D341Med (cell line): ENCODE measurements at places on chromosomes 4 and X.

- no peak for DNase-seq
Observed at GRCh38 chr4:80814266-80814665, 216.2 kb upstream of the BMP3 start.

DNA sequence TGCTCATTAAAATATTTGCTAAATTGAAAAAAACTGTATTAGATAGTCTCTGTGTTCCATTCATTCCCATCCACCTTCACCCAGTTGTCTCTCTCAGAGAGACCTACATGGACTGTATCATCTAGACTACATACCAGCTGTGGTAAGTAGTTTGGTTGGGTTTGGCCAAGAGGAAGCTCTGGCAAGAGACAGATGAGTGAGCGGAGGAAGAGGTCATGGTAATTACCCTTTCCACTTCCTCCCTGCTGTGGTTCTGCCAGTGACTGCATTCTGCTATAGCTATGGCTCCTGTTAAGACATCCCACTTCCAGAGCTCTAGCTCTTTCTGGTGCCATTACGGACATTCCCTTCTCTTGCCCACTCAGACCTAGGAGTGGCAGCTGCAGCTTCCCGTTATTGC is 239.0 kb upstream of the MID1 start:
- no peak for DNase-seq

DNA sequence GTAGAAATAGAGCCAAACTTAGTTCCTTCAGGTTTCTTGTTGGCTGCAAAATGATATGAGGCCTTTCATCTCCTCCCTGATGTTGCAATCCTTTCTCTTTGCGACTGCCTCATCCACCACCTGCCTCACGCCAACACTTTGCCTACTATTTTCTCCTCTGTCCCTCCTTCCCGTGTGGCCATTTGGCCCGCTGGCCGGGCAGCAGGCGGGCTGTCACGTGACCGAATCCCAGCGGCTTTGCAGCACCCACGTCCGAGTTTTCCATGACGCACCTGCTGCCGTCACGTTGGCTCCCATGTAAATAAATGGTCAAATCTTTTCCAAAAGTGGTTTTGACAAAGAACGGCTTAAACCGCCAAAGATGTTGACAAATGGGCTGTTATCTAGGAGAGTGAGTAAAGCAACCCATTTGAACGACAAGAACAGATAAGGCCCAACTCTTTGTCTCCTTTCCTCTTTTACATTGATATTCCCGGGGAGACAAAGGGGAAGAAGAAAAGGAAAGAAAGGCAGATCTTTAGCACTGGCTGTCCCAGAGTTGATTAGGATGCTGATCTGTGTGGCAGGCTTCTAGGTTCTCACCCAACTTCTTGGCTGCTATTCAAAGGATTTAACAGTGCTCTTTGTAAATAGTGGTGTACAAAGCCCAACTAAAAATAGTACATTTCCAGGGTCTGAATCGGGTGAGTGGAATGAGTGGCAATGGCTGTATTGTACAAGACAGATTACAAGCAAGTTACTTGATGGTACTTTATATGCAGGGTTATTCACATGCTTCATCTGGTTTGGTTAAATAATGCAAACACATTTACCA is 174.2 kb upstream of the JADE1 start:
- no peak for DNase-seq

DNA sequence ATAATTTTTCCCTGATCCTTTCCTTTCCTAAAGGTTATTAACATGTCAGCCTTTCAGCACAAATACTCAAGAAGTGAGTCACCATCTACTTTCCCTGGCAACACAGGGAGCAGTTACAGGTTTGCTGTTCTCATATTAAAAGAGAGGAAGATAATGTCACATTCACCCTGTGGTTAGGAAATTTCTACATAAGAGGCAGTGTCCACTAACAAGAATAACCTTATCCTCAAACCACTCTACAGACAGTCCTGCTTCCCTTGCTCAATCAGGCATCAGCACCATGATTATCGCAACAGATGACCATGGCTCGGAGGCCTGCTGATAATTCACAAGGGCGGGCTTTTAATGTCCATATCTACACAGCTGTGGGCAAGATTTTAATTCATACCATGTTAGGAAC is 30.9 kb downstream of the RNF150 start:
- DNase-seq = no peak

GRCh38 chrX:141662781-141663180 is 35.8 kb downstream of the SPANXD start:
- DNase-seq = no peak

GRCh38 chr4:7862561-7863192 is 77.0 kb downstream of the AFAP1 start:
- DNase-seq = no peak

DNA sequence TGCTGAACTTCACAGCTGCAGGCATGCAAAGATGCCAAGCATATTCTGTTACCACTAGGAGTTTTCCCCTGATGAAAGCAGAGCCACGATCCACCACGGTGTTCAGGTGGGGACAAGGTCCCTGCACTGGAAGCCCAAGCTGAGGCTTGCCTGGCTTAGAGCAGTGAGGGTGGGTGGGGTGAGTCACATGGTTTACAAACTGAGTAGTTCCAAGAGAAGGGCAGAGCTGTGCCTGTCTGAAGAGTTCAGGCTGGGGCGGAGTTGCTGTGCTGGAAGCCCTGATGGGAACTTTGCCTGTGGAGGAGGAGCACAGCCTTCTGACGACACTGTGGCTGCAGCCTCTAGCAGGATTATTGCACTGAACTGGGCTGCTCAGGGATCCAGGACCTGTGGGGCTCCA is 45.5 kb downstream of the FAM9B start:
- no peak for DNase-seq

GRCh38 chr4:69714086-69714485 is 46.3 kb downstream of the SULT1B1 start:
- no peak for DNase-seq

DNA sequence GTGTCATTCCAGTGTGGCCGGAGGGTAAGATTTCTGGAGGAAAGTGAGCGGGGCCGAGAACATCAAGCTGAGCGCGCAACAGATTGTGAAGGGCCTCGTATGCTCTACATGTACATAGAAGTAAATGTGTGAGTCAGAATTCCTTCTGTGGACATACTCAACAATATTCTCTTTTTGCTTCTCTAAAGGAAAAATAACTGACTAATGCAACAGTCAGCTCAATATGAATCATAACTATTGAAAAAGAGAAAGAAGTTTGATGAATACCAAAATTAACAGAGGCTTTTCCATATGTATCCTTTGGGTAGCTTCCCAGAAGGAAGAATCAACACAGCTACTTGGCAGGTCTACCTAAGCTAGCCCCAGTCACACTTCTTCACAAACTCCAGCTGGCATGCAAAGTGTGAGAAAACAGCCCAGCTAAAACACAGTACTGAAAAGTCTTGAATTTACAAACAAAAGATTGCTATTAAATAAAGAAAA is 87.5 kb upstream of the ZFP42 start:
- DNase-seq = no peak

GRCh38 chr4:52932591-52933470 is 70.7 kb downstream of the RASL11B start:
- no peak for DNase-seq

DNA sequence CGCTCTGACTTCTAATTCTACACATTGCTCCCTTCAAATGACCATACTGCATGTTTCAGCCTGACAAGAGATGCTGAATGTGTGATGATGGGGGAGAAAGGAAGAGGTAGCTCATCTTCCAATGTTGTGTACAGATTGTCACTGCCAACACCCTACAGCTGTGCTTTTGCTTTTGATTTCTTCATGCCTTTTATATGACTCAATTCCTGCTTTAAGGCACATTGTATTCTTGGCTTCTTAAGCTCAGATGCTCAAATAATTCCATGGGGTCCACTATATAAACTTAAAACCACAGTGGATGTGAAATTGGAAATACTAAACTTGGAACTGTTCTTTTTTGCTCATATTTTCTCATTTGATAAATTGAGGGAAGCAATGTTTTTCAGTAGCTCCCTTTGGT is 183.2 kb upstream of the WDFY3 start:
- no peak for DNase-seq

DNA sequence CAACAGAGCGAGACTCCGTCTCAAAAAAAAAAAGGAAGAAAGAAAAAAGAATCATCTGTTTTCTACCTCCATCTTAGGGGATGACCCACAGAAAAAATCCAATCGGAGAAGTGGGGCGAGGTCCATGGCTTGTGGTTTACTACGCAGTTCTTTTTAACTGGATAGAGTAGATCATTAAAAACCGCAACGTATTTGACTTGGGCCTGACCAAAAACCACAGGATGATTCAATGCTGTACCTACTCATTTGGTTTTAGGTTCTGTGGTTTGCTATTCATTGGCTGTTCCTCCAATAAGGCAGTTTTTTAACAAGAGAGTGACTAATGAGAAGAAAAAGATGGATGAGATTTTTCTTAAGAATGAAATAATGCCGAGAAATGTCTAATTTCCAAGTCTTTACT is 83.7 kb downstream of the FREM3 start:
- DNase-seq = no peak

DNA sequence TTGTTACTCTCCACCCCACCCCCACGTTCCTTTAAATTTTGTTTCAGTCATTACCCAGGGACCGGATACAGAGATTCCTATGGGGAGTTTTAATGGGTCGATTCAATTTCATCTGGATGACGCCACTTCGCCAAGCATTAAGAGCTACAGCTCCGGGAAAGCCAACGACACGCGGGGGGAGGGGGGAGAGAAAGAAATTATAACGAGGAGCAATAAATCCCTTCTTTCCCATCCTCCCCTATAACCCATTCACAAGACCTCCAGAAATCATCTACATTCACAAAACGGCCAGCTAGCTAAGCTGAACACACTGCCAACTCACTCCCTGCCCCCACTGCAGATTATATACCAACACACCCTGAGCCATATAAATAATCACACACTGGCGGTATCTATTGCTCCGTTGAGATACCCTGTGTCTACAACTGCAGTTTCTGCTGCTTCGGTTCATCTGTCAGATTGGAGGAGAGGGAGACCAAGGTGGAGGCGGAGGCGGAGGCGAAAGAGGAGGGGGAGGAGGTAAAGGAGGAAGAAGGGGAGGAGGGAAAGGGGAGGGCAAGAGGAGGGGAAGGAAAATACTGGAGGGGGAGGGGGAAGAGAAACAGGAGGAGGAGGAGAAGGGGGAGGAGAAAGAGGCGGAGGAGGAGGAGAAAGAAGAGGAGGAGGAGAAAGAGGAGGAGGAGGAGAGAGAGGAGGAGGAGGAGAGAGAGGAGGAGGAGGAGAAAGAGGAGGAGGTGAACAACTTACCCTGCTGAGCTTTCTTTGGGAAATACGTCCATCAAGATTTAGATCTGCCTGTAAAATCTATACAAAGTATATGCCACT is 113.9 kb upstream of the VAMP7 start:
- peak; percentile 65 for DNase-seq

DNA sequence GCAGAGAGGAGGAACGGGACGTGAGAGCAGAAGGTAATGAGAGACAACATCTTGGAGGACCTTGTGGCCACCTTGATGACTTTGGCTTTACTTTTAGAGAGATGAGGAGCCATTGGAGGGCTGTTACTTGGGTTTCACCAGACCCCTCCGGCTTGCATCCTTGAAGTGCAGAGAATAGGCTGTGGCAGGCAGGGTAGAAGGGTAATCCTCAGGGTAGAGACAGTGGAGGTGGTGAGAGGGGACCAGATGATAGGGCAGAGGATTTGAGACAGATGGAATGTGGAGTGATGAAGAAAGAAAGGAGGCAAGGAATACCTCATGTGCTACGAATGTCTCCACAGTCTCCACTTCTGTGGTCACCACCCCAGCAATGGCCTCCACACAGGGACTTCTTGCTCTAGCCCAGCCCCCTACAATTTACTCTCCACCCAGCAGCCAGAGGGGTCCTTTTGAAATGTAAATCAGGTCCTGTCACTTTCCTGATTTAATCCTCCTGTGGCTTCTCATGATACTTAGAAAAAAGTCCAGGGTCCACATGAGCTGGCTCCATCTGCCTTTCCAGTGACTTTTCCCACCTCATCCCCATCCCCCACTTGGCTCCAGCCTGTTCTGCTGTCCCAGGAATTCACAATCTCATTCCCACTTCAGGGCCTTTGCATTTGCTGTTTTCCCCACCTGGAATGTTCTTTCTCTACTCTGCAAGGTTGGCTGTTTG is 115.0 kb downstream of the PJA1 start:
- no peak for DNase-seq

DNA sequence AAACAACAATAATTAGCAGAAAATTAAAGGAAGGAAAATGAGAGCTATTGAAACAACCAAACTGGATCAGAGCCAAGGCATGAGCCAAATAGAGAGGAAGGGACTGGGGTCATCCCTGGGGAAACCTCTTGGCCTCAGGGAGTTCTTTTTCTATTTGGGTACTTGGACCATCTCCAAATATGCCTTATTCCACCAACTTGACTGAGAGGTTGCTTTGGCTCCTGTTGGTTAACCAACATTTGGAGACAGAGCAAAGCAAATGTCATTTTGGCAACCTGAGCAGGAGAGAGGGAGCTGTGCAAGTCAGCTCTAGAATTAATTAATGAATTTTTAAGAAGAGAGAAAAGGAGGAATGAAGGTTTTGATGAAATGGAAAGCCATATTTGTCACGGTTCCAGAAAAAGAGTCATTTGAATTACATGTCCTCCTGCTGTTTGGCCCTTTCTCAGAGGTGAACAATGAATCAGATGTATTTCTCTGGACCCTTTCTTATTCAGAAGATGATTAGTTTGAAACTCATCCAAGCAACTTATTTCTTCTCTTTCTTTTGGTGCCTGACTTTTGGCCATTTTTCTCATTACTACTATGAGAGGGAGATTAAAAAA is 119.1 kb downstream of the CNKSR2 start:
- no peak for DNase-seq

DNA sequence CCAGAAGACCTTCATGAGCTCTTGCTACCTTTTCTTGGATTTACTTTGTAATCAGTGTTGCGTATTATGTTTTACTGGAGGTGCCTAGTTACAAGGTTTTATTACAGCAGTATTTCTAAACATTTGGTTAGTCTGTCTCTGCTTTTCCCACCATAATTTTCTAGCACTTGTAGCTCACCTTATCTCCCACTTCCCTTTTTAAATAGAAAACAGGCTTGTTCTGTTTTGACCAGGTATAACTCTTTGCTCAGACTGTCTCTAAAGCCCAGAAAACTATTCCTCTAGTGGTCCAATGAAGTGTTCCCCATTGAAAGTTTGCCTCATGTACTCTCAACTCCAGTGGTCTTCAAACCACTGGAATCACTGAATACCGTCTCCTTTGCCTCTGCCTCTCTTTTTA is 43.9 kb downstream of the AFF1 start:
- DNase-seq = no peak
